Memory B cell (primary cell): ENCODE measurements at places on chromosomes 7 and 10.

DNA sequence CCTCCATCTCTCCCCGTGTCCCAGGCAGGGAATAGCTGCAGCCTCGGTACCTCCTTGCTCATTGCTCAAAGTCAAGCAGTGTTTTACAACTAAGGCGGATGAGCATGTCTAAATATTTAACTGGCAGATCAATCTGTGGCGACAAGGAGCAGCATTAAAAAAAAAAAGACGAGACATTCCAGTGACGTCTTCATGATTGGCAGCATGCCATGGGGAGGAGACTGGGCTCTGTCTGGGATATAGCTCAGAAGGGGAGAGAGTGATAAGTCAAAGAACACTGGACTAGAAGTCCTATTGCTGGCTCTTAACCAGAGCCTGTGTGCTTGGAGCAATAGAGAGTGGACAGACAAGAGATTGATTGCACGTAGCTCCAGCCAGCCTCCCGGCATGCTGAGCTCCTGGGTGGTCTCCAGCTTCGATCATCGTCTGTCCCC lies 287.5 kb upstream of the PODXL start:
- DNase-seq, result no peak

- DNase-seq, result no peak
Observed at GRCh38 chr10:7534480-7534852, 123.6 kb upstream of the SFMBT2 start.

GRCh38 chr7:141954334-141954733 lies 7.6 kb upstream of the CLEC5A start:
- no peak for DNase-seq

- peak; percentile 17 for DNase-seq
Observed at GRCh38 chr7:45027774-45028114, 27.7 kb downstream of the CCM2 start.
